Stomach (tissue), 19 donors: ENCODE measurements at places on chromosomes 3 and 15.

DNA sequence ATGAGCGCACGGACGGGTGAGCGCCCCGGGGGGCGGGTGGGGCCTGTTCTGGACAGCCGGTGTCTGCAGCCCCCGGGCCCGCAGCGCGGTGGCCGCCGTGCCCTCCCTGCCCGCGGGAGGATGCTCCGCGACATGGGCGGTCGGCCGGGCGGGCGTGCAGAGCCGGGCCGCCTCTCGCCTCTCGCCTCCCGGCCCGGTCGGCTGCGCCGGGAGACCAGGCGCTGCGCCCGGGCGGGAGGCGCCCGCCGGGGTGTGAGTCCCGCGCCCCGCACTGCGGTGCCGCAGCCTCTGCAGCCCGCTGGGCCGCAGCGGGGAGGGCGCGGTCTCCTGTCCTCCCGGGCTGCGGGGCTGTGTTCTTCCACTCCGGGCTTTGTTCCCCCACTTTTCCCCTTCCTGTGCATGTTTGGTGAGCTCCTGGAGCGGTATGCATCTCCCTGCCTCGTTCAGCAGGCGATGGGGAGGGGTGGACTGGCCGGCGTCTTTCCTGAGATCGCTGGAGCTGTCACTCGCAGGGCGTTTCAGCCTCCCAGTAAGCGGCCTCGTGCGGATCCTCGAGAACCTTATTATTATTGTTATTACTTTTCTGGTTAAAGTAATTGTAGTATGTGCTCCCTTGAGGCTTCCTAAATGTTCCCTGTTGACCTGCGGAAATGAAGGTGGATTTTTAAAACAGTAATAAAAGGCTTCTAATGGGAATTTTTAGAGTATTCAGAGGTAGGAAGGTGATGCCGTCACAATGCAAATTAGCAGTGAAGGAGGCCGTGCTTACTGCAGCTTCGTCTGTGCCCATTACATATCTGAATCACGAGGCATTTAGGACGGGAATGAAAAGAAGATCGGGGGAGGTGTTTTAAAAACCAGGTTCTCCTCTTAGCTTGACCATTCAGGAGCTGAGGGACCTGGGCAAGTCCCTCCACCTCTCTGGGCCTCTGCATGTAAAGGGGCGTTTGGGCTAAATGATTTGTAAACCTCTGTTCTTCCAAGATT is 593 bp downstream of the TMOD2 start:
- DNase-seq, result peak; percentile 67

- DNase-seq, result no peak
Observed at GRCh38 chr3:152319831-152320617, 51.3 kb downstream of the MBNL1 start.

DNA sequence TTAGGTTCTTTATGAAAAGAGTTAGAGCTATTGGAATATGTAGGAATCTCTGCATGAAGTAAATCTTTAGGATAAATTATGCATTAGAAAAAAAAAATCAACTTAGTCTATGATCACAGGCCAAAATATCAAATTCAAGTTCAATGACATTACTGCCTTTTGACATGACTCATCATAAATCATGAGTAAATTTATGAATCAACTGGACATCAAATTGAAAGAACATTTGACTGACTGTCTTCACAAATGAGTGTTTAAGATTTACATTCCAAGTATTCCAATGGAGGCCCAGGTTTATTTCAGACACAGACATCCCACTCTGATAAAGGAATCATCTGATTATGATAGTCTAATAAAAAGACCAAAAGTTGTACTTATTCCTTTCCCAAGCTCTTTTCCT is 192.8 kb upstream of the TTC14 start:
- DNase-seq, result no peak

DNA sequence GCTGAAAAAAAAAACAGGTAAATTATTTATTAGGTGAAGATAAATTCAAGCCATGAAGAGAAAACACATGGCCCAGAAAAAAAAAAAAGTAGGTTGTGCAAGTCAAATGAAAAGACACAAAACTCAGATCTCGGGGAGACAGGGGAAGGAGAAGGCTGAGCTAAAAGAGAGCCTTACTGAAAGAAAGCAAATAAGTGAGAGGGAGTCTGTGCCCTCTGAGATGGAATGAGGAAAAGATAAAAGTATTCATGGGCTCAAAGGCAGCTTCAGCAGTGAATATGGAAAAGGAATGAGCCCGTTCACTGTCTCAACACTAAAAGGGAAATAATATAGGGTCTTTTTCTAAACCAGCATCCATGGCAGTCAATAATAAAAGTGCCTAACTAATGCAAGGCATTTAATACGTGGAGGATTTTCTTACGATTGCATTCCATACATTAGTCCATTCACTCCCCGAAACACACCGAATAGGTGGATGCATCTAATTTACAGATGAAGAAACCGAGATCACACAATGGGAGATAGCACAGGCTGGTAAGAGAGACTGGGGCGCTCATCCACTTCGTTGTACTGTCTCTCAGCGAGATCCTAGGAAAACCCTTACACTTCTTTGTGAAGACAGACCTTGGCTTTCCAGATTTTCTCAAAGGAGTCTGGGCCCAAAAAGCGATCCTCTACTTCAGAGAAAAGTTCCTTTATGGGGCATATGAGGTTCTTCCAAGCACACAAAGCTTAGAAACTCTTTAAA is 1.1 kb downstream of the TFDP2 start:
- no peak for DNase-seq

- no peak for DNase-seq
Observed at GRCh38 chr15:58241872-58242271, 103.7 kb downstream of the AQP9 start.

DNA sequence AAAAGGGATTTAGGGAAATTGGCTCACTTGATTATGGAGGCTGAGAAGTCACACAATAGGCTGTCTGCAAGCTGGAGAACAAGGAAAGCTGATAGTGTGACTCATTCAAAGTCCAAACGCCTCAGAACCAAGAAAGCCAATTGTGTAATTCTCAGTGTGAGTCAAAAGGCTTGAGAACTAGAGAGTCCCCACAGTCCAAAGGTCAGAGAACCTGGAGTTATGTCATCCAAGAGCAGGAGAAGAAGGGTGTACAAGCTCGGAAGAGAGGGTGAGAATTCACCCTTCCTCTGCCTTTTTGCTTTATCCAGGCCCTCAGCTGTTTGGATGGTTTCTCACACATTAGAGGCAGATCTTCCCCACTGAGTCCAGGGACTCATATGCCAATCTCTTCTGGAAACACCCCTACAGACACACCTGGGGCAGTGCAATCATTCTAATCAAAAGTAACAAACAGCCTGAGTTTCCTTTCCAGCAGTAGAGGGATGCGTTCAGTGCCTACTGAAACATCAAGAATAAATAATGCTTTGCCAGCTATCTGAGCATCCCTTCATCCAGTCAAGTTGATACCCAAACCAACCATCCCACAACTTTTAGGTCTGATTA is 271.5 kb downstream of the SATB1 start:
- DNase-seq, result no peak
